ENCODE measurements at places on chromosomes 5 and 9.

DNA sequence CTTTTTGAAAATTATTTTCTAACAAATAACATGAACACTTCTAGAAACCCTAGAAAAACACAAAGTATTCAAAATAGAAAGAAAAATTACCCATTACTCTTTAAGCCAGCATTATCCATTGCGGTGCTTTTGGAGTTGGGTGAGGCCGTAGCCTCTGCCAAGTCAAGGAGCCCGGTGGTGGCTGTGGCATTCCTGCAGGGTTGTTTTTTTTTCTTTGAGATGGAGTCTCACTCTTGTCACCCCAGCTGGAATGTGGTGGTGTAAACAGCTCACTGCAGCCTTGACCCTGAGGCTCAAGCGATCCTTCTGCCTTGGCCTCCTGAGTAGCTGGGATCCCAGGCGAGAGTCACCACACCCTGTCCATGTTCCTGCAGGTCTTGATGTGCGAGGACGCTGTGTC, 8.2 kb upstream of the AHRR start:
- DNase-seq: no peak
- peaks cover 10% of the 10 kb centered on the region for H3K4me1 ChIP-seq
- no peaks in the 10 kb centered on the region for H3K27me3 ChIP-seq
- peaks cover 3% of the 10 kb centered on the region for H3K36me3 ChIP-seq

- peaks cover 1% of the 10 kb centered on the region for H3K27me3 ChIP-seq
- H3K4me3 ChIP-seq: no peak overlapping the region
- no peaks in the 10 kb centered on the region for H3K36me3 ChIP-seq
- H3K4me1 ChIP-seq: no peaks in the 10 kb centered on the region
- no peak overlapping the region for H3K27ac ChIP-seq
Observed at GRCh38 chr9:109520475-109521132, 22.5 kb upstream of the PTPN3 start.

GRCh38 chr5:98031496-98031895, 742.0 kb upstream of the RGMB start:
- no peak overlapping the region for H3K27ac ChIP-seq
- no peak for DNase-seq
- H3K27me3 ChIP-seq: no peaks in the 10 kb centered on the region
- H3K36me3 ChIP-seq: no peaks in the 10 kb centered on the region
- no peak overlapping the region for H3K4me3 ChIP-seq

DNA sequence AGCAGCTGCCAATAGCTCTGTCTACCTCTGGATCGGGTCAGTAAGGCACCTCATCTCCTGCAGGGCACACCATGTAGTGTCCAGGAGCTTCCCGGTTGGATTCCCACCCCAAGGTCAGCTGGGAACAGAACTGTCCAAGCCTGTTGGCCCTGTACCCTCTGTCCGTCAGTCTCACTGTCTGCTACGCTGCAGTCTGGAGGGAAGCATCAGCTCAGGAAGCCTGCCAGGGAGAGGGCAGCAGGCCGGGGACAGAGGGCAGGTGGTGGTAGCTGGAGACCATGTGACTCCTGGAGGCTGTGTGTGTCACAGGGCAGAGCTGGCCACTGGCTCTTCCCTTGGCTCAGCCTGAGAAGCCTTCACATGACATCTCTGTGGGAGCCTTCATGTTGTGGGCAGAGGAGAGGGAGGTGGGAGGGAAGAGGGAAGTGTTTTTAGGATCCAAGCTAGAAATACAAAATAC, 134.5 kb downstream of the SEC61B start:
- H3K27me3 ChIP-seq: peaks cover 24% of the 10 kb centered on the region
- DNase-seq: no peak
- no peak overlapping the region for H3K27ac ChIP-seq
- H3K36me3 ChIP-seq: no peaks in the 10 kb centered on the region
- H3K4me1 ChIP-seq: no peaks in the 10 kb centered on the region
- no peak overlapping the region for H3K4me3 ChIP-seq
